ENCODE measurements at places on chromosomes 7 and 10. TPM values are rescaled to one million over a fixed set of nuclear protein-coding genes. Genes with fewer than 3 reads are reported as not detected.
A peak's percentile ranks its signal among the peaks of the same experiment; 100 is the strongest.

Gene C10orf95
- not detected for total RNA-seq

Gene CDNF
- total RNA-seq, result 2.9 TPM

Gene GPR85
- total RNA-seq, result 0.10 TPM

Gene METTL2B
- 33.2 TPM for total RNA-seq

GRCh38 chr7:50687575-50688225 lies 95.0 kb downstream of the GRB10 start:
- peaks cover 18% of the 10 kb centered on the region for H3K36me3 ChIP-seq
- peaks cover 10% of the 10 kb centered on the region for H3K4me1 ChIP-seq
- DNase-seq, result no peak
- no peak overlapping the region for H3K27ac ChIP-seq
- H3K27me3 ChIP-seq, result no peaks in the 10 kb centered on the region
- no peak overlapping the region for H3K4me3 ChIP-seq

DNA sequence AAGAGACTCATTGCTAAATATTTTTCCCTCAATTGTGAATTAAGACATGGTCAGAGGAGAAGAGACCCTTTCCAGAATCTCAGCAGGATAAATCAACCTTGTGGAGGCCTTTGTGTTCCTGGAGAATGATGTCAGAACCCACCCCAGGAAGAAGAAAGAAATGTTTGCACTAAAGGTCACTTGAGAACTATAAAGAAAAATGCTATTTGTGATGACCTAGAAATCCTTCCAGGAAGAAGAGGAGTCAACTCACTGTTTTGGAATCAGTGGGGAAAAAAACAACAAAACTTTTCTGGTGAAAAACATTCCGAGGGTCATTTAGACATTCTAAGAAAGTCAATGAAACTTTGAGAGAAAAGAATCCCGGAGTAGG lies 129.1 kb upstream of the ANKRD1 start:
- H3K4me3 ChIP-seq, result no peak overlapping the region
- DNase-seq, result no peak
- no peaks in the 10 kb centered on the region for H3K36me3 ChIP-seq
- peaks cover 25% of the 10 kb centered on the region for H3K4me1 ChIP-seq
- H3K27ac ChIP-seq, result peak overlapping the region; percentile 76

DNA sequence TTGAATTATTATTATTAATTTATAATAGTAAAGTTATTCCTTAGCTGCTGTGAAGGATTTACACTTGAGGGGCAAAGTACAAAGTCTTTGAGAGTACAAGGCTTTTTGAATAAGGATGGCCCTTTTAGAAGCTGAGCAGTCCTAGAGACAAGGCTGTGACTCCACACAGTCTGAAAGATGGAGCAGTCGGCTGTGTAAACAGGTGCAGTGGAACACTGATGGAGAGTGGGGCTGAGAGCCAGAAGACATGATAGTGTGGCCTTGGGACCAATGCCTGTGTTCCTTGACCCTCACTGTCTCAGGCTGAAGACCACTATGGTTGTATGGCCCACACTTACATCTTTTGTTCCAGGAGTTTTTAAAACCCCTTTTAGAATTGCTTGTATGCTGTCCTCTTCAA lies 311.2 kb upstream of the PHF14 start:
- no peak overlapping the region for H3K27ac ChIP-seq
- H3K4me3 ChIP-seq, result no peak overlapping the region
- H3K36me3 ChIP-seq, result no peaks in the 10 kb centered on the region
- DNase-seq, result no peak
- no peaks in the 10 kb centered on the region for H3K4me1 ChIP-seq

- H3K4me1 ChIP-seq, result no peaks in the 10 kb centered on the region
- DNase-seq, result no peak
- H3K36me3 ChIP-seq, result no peaks in the 10 kb centered on the region
- H3K4me3 ChIP-seq, result no peak overlapping the region
These were observed 223.7 kb downstream of the BUB3 start for GRCh38 chr10:123377883-123378282.

- H3K4me1 ChIP-seq, result peaks cover 10% of the 10 kb centered on the region
- no peak overlapping the region for H3K4me3 ChIP-seq
- no peaks in the 10 kb centered on the region for H3K27me3 ChIP-seq
- H3K27ac ChIP-seq, result no peak overlapping the region
These were observed 14.2 kb downstream of the CACNA2D1 start for GRCh38 chr7:82429408-82429807.

DNA sequence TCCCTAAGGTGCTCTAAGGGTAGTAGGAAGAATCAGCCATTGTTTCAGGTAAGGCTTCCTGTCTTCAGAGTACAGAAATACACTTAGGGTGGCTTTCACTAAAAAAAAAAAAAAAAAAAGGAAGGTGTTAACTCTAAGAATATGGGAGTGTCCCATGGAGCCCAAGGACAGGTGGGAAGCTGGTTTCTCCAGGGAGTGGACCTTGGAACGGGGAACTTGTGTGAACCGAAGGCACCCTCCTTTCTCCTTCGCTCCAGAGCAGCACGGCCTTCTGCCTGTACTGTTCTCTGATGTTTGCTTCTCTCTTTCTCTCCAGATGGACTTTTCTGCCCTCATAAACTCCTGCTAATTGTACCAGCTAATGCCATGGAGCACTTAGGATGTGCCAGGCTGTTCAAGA lies 6.2 kb downstream of the OPALIN start:
- DNase-seq, result peak; percentile 46
- no peaks in the 10 kb centered on the region for H3K36me3 ChIP-seq
- H3K27me3 ChIP-seq, result peaks cover 37% of the 10 kb centered on the region

- no peaks in the 10 kb centered on the region for H3K27me3 ChIP-seq
- H3K4me3 ChIP-seq, result no peak overlapping the region
- H3K27ac ChIP-seq, result no peak overlapping the region
- H3K4me1 ChIP-seq, result peaks cover 45% of the 10 kb centered on the region
These were observed 290.6 kb downstream of the PARD3 start for GRCh38 chr10:34524369-34525091.
